ENCODE measurements at places on chromosomes 11 and 22. TPM values are rescaled to one million over a fixed set of nuclear protein-coding genes. Genes with fewer than 3 reads are reported as not detected.

Gene TEX12
- polyA plus RNA-seq: not detected

Gene SYNGR1
- 23.1 TPM for polyA plus RNA-seq

- DNase-seq: no peak
Observed at GRCh38 chr11:117039270-117039669, 59.0 kb downstream of the SIK3 start.

DNA sequence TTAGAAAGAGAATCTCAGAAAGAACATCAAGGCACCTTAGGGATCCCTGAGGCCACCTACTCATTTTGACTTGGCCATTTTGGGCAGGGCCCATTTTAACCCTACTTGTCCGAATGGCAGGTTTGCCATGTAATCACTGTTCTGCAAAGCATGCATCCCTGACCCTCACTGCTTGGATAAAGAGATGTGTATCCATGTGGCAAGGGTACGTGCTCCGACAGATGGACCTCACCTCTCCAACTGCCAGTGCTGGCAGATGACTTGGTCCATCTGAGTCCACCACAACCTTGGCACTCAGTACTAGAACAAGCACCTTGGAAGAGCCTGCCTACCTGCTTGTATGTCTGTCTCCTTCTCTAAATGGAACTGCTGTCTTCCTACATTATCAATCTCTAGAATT lies 139.4 kb downstream of the SPATA19 start:
- no peak for DNase-seq

Gene CELSR1
- 0.15 TPM for polyA plus RNA-seq

DNA sequence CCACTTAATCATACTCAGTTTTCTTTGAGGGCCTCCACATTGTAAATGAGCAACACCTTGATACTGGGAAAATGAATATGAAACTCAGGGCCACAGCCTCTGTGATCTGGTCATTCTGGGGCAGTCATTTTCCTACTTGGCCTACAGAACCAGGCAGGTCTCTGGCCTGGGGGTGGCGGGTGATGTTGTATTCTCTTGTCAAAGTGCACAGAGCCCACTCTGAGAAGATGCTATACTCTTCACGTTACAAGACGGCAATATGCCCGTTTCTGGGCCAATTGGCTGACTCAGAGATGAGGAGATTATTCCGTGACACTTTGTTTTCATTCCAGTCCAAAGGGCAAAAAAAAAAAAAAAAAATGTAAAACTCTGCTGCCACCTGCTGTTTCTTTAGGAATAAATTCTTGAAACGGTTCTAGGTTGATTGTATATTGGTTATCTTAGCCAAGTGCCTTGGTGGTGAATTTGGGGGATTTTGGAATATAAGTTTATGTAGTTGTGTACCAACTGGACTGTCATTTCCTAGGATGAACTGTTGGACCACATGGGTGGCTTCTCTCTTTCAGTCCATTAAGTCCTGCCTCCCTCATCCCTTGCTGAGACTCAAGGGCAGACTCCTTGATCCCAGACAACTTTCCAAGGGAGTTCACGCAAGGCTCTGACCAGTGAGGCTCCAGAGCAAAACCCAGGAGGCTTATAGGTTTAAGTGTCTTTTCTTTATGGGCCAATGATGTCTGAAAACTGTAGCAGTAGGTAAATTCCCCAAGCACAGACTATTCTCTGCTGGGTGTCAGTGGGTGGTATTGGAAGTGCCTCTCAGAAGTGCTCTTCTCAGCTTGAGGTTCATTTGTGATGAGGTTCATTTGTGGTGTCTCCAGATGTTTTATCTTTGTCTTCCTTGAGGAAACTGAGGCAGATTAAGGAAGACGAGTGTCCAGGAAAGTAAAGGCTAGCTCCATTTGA lies 18.2 kb downstream of the ADM start:
- peak; percentile 72 for DNase-seq

Gene TMEM121B
- 0.15 TPM for polyA plus RNA-seq

Gene CHKB
- polyA plus RNA-seq: 544 TPM

GRCh38 chr22:39474351-39475111 lies 17.7 kb downstream of the MGAT3 start:
- no peak for DNase-seq

- no peak for DNase-seq
Observed at GRCh38 chr11:113562576-113562975, 87.4 kb upstream of the DRD2 start.

DNA sequence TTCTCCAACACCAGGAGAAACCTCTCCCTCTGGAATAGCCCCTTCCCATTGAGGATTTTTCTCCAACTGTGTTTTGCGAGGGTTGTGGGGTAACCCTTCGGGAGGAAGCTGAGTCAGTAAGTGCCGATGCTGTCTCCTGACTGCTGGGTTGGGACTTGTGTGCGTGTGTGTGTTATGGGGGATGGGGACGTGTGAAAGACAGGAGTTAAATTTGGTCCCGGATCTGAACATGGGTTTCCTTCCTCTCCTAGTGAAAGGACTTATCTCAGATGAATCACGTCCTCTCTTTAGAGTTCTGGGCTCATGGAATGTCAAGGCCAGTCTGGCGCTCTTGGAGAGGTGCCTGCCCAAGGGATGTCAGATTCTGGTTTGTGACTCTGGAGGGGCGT lies 33.3 kb downstream of the KIAA1671 start:
- DNase-seq: peak; percentile 72

GRCh38 chr11:83695046-83695445 lies 408.9 kb upstream of the CCDC90B start:
- DNase-seq: no peak

DNA sequence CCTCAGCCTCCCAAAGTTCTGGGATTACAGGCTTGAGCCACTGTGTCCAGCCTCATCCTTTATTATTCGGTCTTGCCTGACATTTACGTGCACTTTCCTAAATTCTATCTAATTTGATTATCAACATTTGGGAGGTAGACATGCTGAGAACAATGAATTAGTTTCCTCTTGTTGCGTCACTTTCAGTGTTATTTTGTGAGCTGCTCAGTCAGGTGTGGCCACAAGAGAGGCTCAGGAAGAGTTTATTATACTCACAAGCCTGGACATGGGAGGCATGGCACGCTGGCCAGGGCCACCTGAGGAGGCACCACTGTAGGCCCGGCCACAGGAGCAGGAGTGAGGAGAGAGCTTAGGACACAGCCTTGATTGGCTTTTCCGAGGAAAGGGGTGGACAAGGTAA lies 59.7 kb upstream of the RBFOX2 start:
- DNase-seq: no peak

- DNase-seq: no peak
Observed at GRCh38 chr22:38484244-38484643, 16.3 kb downstream of the KDELR3 start.

GRCh38 chr11:99020352-99021225 lies at the start of gene CNTN5:
Gene CNTN5, plus strand, starts transcription at chr11:99020949.
- peak; percentile 83 for DNase-seq

DNA sequence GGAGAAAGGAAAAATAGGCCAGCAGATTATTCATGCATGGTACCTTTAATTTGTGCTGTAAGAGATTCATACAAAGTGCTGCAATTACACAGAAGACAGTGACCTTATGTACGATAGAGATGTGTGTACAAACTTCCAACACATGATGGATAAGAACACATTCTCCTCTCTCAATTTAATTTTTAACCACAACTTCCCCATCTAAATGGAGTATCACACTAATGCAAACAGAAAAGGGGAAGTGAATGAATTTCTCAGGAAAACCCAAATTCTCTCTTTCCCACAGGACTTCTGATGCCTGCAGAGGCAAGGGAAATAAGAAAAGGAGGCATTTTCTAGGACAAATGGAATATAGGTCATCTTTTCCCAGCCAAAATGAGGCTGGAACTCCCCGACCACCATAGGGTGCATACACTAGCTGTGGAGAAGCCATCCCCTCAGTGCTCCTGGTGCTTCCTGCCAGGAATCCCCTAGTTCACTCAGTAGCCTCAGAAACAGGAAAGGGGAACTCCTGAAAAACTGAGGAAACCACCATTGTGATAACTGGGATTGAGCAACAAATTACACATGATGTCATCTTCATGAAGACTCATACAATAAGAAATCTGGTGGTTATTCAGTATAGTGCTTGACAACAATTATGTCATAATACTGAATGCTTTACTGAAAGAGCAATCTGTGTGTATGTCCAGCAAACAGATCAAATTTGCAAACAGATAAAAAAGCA lies 22.4 kb downstream of the MMP10 start:
- DNase-seq: no peak

DNA sequence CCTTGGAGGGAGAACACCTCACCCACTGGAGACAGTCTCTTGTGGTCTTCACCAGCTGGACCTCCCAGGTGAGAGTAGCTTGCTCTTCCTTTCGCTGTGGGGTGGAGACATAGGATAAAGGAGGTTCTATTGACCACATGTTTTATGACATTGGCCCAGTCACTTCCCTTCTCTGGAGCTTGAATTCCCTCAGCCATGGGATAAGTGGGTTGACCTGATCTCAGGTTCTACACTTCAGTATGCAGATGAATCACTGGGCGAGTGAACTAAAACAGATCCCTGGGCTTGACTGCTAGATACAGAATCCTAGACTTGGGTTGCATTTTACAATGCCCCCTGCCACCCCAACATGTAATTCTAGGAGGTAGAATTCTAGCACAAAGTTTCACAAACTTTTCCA lies 54.8 kb upstream of the PRSS23 start:
- DNase-seq: no peak

DNA sequence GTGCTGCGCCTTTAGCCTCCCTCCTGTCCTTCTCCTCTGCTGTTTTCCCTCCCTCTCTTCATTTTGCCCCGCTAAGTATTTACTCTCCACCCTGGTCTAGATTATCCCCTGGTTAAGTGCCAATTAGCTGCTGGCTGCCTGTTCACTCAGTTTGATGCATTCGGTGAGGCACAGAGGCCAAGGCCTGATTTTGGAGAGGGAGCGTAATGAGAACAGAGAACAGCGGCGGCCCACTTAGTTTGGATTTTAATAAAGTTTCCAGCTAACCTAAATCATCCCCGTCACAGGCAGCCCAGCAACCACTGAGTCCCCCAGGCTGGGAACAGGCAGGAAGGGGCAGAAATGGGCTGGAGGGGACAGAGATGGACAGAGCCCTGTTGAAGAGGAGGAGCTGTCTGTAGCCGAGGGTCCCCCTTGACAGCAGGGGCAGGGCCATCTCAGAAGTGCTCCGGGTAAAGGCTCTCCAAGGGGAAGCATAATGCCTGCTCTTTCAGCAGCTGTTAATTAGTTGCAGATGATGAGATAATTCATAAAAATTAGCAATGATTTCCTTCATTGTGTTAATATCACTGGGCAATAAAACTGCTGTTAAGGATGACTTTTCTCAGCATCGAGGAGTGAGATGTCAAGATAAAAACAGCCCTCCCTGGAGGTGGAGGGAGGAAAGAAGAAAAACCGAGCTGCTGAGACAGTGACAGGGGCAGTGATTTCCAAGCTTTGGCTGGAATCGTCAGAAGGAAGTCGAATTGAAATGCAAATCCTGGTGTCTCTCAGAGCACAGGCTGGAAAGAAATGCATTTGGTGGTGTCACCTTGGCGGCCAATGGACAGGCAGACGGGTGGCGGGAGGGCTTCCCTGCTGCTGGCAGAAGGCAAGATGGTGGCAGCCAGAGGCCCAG lies 170.1 kb downstream of the GRIK4 start:
- DNase-seq: no peak

DNA sequence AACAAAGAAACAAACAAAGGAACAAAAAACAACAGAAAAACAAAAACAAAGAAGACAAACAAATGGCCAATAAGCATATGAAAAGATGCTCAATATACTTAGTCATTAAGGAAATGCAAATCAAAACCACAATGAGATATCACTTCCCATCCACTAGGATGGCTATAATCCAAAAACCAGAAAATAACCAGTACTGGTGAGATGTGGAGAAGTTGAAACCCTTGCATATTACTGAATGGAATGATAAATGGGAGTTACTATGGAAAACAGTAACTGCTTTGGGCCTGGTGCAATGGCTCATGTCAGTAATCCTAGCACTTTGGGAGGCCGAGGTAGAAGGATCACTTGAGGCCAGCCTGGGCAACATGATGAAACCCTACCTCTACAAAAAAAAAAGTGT lies 44.9 kb upstream of the RBFOX2 start:
- DNase-seq: no peak

All from aorta (tissue), 5 donors.